Inflammatory macrophage treated with lipopolysaccharide for 1 hour (primary cell): ENCODE measurements at places on chromosomes 2 and 18.

GRCh38 chr2:44789446-44789845 is 152.1 kb upstream of the SIX3 start:
- DNase-seq: no peak

DNA sequence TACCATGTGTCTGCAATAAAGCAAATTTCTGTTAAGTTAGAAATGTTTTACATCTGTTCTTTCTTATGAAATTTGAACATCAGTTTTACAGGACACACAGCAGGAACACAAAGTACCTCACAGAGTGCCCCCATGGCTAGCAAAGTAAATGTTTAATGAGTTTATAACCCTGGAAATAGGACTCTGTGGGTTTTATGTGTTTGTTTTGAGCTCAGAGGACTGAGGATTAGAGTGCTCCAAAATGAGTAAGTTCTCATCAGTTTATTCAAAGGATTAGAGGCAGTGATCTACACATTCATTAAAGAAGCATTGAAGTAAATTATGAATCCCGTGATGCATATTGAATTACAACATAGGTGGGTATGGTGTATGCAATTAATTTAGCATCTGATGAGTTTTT is 281.8 kb downstream of the GULP1 start:
- no peak for DNase-seq

DNA sequence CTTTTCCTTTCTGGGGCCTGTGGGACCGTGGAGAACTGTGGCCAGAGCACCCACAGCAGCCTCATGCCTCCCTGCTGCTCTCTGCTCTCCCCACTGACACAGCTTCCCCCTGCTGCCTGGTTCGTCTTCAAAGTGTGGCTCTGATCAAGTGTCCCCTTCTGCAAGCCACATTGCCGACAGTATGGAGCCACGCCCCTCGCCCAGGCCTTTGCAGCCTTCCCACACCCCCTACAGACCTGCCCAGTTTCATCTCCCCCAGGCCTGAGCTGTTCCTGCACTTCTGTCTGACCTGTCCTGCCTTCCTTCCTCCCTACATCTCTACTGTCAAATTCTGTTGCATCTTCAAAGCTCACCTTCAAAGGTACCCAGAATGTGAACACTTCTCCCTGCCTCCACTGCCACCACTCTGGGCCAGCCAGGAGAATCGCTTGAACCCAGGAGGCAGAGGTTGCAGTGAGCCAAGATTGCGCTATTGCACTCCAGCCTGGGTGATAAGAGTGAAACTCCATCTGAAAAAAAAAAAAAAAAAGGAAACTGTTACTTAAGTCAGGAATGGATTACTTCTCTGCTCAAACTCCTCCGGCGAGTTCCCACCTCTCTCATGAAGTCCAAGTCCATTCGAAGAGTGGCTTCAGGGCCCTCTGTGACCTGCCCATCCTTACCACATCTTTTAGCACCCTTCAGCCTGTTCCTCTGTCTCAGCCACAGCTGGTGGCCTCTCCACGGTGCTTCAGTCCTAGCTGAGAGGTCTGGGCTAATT is 29.0 kb upstream of the CATIP start:
- DNase-seq: peak; percentile 18

- peak; percentile 47 for DNase-seq
These were observed 83.3 kb downstream of the SPIRE1 start for GRCh38 chr18:12574494-12575185.
